Thyroid gland (tissue), 4 donors: ENCODE measurements at places on chromosomes 16 and 17. TPM values are rescaled to one million over a fixed set of nuclear protein-coding genes. Genes with fewer than 3 reads are reported as not detected.

Gene HOXB1
- not detected for total RNA-seq

Gene CHST5
- total RNA-seq = not detected

Gene CES5A
- not detected for total RNA-seq

Gene TEX19
- 0.54 TPM for total RNA-seq

Gene MT1H
- 62.8 TPM for total RNA-seq

Gene HBZ
- not detected for total RNA-seq

Gene CORO6
- total RNA-seq = 161 TPM

Gene TAC4
- not detected for total RNA-seq

DNA sequence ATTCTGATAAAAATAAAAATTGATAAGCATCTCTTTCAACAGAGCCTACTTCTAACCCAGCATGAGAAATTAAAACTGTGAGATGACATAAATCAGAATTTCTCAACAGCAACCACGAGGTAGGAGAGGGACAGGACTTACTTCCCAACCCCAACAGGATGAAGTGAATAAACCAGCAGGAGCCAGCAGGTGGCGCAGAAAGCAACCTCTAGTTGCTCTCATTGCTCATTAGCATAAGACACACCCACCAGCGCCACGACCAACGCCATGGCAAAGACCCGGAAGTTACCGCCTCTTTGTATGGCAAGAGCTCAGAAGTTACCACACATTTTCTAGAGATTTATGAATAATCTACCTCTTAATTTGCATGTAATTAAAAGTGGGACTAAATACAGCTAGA lies 189.4 kb upstream of the CDH8 start:
- DNase-seq = peak; percentile 73

- DNase-seq = no peak
Observed at GRCh38 chr16:88616736-88617135, 21.6 kb upstream of the IL17C start.

- peak; percentile 63 for DNase-seq
Observed at GRCh38 chr17:19262650-19263631, 25.8 kb downstream of the EPN2 start.

- no peak for DNase-seq
Observed at GRCh38 chr17:78679495-78680395, 102.3 kb downstream of the CYTH1 start.

DNA sequence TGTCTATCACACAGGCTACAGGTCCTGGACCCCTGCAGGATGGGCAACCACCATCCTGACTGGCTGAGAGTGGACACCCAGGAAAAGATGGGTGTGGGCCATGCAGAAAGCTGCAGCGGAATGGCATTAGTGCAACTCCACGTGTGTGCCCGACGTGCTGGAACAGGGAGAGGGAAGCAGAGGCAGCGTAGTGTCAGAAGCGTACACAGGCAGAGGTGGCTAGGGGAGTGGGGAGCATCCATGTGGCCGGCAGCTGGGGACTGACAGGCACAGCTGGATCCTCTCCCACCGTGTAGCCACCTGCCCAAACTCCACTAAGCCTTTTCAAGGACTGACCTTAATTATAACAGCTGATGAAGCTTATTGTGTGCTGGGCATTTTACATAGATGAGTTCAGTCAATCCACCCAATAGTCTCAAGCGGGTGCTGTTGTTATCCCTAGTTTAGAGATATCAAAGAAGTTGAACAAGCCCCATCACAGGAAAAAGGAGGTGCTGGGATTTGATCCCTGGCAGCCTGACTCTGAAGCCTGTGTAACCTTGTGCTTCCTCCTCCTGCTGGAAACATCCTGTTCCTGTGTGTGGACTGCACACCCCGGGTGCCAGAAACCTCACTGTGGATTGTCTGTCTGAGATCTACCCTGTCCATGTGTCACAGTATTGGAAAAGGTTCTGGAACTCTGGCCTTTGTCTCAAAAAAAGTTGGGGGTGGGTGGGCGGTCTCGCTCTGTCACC lies 114.0 kb downstream of the PRKCA start:
- no peak for DNase-seq

DNA sequence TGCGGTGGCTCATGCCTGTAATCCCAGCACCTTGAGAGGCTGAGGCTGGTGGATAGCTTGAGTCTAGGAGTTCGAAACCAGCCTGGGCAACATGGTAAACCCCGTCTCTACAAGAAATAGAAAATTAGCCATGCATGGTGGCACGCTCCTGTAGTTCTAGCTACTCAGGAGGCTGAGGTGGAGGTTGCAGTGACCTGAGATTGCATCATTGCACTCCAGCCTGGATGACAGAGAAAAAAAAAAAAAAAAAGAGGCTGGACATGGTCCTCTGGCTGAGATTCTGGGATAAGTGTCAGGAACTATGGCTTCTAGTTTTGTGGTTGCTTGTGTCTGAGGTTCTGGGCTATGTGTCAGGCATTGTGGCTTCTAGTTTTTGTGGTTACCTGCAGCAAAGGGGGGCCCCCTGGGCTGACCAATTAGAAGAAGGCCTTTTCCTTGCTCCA lies 7.0 kb downstream of the KSR1 start:
- DNase-seq = peak; percentile 42

- DNase-seq = peak; percentile 56
Observed at GRCh38 chr16:80084614-80085013, 456.2 kb upstream of the DYNLRB2 start.

DNA sequence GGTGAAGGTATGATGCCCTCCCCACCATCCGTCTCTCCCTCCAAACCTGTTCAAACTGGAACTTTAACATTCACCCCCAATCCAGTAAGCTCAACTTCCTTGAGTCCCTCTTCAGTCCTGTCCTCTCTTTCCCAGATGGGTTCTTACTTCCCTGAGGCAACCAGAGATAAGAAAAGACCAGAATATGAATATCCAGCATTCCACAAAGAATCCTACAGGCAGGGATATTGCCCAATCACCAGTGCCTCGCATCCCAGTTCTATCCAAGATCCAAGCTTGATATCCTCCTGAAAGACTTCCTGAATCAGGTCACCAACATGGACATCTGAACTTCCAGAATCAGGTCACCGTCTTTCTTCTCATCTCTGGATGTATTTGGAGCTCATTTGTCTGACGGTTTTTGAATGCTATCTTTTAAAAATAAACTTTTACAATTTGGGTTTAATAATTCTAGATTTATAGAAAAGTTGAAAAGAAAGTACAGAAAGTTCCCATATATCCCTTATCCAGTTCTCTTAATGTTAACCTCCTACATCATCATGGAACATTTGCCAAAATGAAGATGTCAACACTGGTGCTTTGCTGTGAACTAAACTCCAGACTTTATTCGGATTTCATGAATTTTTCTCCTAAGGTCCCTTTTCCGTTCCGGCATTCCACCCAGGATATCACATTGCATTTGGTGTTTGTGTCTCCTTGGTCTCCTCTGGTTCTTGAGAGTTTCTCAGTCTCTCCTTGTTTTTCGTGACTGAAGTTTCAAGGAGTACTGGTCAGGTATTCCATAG lies 13.7 kb upstream of the COL1A1 start:
- DNase-seq = no peak

GRCh38 chr16:2498531-2499253 lies 15.1 kb upstream of the ATP6V0C start:
- DNase-seq = peak; percentile 98

- DNase-seq = peak; percentile 30
Observed at GRCh38 chr17:30234964-30235363, 533 bp downstream of the SLC6A4 start.

- DNase-seq = no peak
Observed at GRCh38 chr16:1351215-1351581, 480 bp downstream of the TSR3 start.

GRCh38 chr16:84582958-84583516 lies 34.8 kb downstream of the COTL1 start:
- peak; percentile 71 for DNase-seq

- DNase-seq = no peak
Observed at GRCh38 chr17:80878876-80879722, 112.5 kb upstream of the CHMP6 start.
